ENCODE measurements at places on chromosomes 12 and 14.

GRCh38 chr12:24246934-24247333 lies 297.5 kb upstream of the SOX5 start:
- no peak for DNase-seq

GRCh38 chr12:83199069-83199468 lies 512.4 kb downstream of the TMTC2 start:
- DNase-seq: no peak

- no peak for DNase-seq
These were observed 33.9 kb upstream of the NAV3 start for GRCh38 chr12:77796775-77797174.

GRCh38 chr12:85688837-85689236 lies 147.4 kb downstream of the RASSF9 start:
- DNase-seq: no peak

- DNase-seq: no peak
These were observed 32.0 kb upstream of the SPPL3 start for GRCh38 chr12:120936197-120936596.

DNA sequence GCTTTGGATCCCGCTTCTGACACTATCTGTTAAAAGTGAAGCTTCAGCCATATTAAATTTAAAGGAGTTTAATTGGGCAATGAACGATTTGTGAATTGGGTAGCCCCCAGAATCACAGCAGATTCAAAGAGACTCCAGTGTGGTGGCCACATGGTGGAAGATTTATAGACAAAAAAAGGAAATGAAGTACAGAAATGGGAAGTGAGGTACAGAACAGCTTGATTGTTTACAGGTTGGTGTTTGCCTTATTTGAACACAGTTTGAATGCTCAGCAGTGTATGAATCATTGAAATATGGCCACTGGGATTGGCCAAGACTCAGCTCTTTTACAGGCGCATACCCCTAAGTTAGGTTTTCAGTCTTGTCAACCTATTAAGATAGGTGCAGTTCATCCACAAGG lies 21.9 kb downstream of the CCDC91 start:
- DNase-seq: no peak

GRCh38 chr12:123936471-123936870 lies 36.2 kb downstream of the CCDC92 start:
- DNase-seq: no peak

DNA sequence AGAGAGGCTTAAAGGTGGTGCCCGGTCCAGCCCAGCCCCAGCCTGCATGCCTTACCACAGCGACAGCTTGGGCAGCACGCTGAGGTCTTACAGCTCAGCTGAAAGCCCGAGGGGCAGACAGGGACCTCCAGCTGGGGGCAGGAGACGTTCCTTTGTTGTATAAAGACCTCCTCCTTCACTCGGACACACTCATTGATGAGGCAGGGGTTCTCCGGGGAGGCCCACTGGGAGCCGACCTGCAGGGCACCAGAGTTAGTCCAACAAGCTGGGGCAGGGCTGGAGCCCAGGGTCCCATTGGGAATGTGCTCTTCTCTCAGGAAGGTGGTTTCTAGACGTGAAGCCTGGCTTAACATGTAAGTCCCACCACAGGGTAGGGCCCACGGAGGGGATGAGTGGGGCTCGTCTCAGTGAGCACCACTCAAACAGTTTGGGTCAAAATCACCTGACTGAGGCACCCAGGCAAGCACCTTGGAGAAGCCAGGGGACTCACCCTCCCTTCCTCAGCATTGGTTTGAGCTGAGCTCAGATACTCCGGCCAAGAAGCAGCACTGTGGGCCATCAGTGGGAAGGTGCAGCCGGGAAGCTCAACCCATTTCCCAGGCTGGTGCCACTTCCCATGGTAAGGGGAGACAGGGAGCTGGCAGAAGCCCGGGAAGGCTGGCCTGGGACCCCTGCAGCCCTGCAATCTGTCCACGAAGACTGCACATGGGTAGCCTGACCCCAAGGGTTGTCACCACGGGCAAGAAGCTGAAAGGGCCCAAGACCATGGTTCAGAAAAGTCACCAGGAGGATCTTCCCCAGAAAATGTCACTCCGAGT lies 24.3 kb upstream of the ANO2 start:
- no peak for DNase-seq

DNA sequence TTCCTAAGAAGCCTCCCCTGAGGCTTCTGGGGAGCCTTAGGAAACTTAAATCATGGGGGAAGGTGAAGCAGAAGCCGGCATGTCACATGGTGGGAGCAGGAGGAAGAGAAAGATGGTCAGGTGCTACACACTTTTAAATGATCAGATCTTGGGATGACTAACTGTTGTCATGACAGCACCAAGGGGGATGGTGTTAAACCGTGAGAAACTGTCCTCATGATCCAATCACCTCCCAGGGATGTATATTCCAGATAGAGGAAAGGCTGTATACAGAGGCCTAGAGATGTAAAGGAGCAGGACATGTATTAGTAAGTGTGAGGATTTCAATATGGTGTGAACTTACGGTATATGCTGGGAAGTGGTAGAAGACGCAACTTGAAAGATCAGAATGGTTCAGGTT lies 121.1 kb downstream of the CAND1 start:
- DNase-seq: no peak

Measured in NCI-H1105 (cell line).